NCI-H1694 (cell line): ENCODE measurements at places on chromosomes 12 and 14.

DNA sequence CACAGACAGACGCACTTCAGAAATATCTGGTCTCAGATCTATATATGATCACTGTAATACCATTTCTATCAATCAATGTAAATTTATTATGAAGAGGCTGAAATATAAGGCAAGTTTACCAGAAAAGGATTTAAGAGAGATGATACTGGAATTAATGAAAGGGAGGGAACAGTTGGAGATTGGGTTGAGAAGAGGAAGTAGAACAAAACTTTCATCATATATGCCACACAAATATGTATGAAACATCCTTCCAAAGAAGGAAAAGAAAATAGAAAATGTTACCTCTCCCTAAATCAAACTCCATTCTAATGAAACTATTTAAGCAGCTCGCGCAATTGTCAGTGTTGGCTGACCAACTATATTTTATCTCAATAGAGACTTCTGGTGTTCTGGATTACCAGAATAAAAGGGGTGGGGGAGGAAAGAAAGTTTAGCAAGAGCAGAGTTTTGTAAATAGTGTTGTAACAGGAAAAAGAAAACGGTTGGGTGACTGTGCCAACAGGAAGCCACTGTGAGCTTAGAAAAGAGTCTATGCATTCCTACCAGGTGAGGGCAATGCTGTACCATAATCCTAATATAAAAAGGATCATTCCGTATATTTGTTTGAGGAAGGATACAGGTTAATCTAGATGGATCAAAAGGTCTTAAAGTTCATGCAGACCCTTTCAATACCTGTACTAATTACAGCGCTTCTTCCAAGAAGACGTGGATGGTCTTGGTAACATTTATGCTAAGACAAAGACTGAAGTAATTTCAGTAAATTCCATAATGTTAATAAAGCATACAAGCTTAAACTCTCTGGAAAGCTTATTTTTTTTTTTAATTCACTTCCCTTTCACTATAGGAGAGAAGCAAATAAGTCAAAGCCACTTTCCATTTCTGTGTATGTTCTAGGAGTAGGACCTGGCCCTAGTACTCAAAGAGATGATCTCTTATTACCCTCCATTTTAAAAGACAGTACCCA is 14.5 kb upstream of the LLPH start:
- DNase-seq: peak; percentile 9

DNA sequence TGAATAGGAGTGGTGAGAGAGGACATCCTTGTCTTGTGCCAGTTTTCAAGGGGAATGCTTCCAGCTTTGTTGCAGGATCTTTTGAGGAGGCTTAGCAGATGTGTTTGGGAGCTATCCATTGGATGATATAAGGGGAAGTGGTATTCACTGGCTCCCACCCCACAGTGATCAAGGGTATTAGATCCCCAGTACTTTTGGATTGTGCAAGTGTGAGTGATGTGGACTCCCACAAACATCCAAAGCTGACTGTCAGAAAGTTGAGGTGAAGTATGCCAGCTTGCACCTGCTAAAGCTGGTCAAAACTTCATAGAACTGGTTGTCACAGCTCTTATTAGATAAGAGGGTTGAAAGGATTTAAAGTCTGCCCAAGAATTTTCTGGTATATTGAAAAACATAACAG is 110.1 kb upstream of the BTG1 start:
- DNase-seq: no peak

DNA sequence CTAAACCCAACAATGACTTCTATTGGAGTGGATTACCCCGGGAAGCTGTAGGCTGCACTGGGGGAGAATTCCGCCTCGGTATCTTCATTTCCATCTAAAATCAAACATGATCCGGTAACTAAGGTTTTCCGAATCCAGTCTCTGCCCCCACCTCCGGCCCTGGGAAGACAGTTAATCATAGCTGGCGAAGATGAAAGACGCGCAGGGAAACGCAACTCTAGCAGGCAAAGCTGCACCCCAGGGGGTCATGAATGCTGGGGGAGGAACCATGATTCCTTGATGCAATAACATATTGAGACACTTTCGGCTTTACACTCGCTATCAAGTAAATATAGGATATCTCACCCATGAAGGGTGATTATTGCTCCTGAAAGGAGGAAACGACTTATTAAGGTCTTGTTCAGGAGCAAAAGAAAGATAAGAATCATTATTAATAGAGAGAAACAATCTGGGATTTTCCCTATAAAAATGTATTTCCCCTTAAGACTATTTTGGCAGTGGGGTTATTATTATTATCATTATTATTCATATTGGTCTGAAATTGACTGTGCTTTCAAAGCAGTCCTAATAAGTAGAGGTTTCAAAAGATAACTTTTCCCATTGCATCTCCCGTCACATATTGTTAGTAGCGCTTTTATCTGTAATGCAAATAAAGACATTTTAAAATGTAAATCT is 614.9 kb downstream of the VRK1 start:
- DNase-seq: no peak

- no peak for DNase-seq
Observed at GRCh38 chr12:3597526-3598210, 106.7 kb downstream of the PRMT8 start.

GRCh38 chr12:100173111-100173510 is 27.5 kb upstream of the ACTR6 start:
- no peak for DNase-seq

GRCh38 chr14:34088914-34089313 is 138.0 kb upstream of the EGLN3 start:
- no peak for DNase-seq

DNA sequence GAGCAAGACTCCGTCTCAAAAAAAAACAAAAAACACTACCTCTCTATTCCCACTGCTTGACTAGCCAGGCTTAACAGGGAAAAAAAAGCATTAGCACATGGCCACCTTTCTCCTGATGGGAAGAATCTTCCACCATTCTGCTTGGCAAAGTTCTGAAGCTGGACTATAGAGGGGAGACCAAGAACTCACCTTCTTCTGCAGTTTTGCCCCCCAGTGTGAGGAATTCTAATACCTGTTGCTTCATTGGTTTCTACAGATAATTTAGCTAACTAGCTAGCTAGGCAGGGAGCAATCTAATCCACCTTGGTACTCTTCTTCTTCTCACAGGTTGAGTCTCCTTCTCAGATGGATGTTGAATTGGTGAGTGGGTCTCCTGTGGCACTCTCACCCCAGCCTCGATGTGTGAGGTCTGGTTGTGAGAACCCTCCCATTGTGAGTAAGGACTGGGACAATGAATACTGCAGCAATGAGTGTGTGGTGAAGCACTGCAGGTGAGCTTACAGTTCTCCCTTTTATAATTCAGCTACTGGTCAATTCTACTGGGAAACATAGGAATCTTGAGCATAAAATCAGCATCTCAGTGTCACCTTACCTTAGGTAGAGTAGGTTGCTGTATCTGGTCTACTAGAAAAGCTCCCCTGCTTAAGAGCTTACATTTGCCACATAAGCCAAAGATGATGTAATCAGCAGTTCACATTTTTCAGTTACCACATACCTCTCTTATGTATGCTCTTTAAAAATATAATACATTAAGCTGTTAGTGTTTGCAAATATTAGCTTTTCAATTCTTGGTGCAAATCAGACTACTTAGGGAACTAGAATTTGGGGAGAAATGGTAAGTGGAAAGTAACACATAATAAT is 16.0 kb downstream of the METTL3 start:
- no peak for DNase-seq

DNA sequence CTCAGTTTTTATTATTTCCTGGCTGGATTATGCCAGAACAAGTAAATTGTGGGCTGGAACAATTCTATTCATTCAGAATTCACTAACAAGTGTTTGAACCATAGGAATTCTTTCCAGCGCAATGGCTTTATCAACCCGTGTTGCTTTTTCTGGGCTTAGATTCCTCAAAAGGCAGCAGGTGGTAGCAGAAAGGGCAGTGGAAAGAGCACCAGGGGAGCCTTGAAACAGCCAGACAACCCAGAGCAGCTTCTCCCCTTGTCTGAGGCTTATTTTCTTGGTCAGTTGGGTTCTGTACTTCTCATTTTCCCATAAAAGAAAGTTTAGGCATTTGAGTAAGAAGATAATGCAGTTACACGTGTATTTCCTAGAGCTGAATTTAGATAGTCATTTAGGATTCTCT is 130.7 kb downstream of the OTOGL start:
- DNase-seq: no peak

- DNase-seq: no peak
Observed at GRCh38 chr14:104927901-104928300, 3.2 kb downstream of the PLD4 start.

GRCh38 chr12:105640761-105641160 is 310.3 kb downstream of the C12orf75 start:
- no peak for DNase-seq

DNA sequence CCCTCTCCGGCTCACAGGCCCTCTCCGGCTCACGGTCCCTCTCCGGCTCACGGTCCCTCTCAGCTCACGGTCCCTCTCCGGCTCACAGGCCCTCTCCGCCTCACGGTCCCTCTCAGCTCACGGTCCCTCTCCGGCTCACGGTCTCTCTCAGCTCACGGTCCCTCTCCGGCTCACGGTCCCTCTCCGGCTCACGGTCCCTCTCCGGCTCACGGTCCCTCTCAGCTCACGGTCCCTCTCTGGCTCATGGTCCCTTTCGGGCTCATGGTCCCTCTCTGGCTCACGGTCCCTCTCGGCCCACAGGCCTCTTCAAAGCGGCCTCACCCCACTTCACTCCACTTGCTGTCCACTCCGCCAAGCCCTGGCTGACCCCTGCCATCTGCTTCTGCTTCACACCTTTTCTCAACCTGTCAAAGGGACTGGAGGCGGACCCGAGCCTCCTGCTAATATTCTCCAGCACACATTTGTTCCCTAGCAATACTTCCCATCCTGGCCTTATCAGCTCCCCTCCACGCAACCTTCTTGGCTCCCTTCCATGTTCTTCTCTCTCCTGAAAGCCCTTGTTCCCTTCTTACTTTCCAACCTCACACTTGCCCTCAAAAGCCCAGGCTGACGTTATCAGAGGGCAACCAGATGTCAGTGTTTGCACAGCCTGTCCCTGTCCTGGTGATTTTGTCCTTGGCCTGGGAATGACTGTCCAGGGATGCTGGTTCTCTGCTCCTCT is 176.7 kb downstream of the CALM1 start:
- no peak for DNase-seq

- DNase-seq: no peak
Observed at GRCh38 chr12:50551866-50552265, 47.1 kb downstream of the DIP2B start.

GRCh38 chr12:87848248-87848868 is 180.8 kb downstream of the C12orf50 start:
- peak; percentile 71 for DNase-seq

GRCh38 chr14:50608302-50608851 is 48.4 kb downstream of the ATL1 start:
- no peak for DNase-seq

- DNase-seq: peak; percentile 54
Observed at GRCh38 chr12:3752741-3753486, at the start of gene CRACR2A. TSS of gene CRACR2A (minus strand) at chr12:3753109. CDS start at chr12:3696999, 56,110 bp downstream.

- DNase-seq: peak; percentile 44
Observed at GRCh38 chr14:34711169-34711568, 3.2 kb downstream of the CFL2 start.

- DNase-seq: no peak
Observed at GRCh38 chr12:89239534-89239933, 112.8 kb downstream of the DUSP6 start.

- DNase-seq: no peak
Observed at GRCh38 chr12:7581625-7582024, 78.0 kb upstream of the CD163 start.

DNA sequence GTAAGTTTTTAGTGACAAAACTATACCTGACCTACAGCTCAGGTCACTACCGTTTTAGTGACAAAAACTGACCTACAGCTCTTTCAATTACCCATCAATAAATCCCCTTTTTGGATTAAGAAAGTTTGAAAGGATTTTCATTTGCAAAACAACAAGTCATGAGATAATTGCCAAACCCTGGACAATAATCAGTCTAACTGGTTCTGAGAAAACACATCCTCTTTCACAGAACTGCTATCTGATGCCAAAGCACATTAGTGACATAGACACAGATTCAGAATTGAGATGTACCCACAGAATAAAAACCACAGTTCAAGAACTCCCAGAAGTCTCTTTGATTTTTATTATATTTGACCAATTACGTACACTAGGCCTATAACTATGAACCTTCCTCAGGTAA is 126.0 kb upstream of the COCH start:
- DNase-seq: no peak

GRCh38 chr12:80121661-80122060 is 22.3 kb downstream of the OTOGL start:
- DNase-seq: no peak

DNA sequence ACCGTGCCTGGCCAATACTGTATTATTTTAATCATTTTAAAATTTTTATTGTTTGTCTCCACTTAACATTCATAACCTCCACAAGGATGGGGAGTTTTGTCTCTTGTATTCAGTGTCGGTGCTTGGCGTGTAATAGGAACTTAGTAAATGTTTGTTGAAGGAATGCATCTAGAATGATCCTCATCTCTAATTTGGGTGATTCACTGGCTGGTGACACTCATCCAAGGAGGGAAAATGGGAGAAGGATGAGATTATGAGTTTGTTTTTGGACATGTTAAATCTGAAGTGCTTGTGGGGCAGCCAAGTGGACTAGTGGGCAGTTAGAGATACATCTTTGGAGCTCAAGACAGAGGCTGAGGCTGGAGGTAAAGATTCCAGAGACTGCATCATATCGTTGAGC is 5.1 kb downstream of the KLC1 start:
- DNase-seq: no peak

GRCh38 chr14:30005114-30005808 is 77.6 kb upstream of the PRKD1 start:
- peak; percentile 71 for DNase-seq

- no peak for DNase-seq
Observed at GRCh38 chr12:113634982-113635381, 163.3 kb upstream of the LHX5 start.

DNA sequence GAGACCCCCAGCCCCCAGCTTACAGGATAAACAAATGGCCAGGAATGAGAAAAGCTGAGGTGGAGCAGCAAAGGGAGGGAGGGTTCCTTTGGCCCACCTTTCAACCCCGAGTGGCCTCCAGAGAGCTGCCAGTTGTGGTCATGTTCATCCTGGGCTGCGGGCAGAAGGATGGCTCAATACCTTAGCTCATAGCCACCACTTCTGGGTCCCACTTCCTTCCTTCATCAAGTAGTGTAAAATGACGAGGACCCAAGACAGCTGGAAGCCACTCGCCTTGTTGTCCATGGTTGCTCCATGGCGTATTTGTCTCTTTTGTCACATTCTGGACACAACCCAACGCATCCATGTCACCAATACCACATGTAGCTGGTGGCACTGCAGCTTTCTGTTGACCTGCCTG is 24.2 kb downstream of the CRACR2A start:
- DNase-seq: no peak

GRCh38 chr14:86625637-86626036 is 1095.7 kb downstream of the FLRT2 start:
- DNase-seq: no peak

DNA sequence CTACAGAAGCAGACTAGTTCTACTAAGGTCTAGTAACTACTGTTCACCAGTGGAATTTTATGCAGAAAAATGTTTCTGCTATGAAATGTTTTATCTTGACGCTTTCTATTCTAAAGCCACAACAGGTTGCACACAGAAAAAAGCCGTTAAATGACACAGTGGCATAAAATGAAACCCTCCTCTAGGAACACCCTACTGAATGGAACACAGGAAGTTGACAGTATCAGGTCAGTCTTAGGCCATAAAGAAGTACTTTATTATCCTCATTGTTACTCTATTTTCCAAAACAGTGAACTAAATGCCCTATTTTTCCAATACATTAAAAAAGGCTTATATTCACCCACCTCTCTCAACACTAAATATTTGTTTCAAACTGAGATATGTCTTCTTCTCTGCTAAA is 21.9 kb downstream of the EPS8 start:
- DNase-seq: no peak

GRCh38 chr12:108833757-108834472 is 23.5 kb downstream of the SSH1 start:
- no peak for DNase-seq
